ENCODE measurements at places on chromosomes 5 and 9. TPM values are rescaled to one million over a fixed set of nuclear protein-coding genes. Genes with fewer than 3 reads are reported as not detected.

Gene NME5
- polyA plus RNA-seq, result not detected

DNA sequence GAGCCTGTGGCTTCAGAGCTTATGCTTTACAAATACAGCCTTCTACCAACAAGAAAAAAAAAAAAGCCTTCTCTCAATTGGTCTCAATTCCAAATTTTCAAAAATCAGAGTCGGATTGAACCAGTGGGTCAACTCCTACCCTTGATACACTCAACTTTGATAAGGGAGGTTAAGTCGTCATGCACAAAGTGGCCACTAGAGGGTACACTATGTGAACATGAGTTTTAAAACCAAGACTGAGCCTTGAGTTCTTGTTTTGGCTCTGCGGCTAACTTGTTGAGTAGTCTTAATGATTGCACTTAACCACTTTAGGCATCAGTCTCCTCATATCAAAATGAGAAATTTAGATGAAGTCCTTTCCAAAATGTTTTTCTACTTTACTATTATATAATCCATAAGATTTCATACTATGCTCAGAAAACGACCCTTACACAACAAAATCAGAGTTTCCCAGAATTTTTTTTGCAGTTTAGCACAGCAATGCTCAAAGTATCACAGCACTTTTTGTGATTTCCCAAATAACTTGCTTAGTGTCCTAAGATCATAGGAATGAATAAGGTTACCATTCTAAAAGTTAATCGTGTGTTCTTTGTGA, 92.9 kb upstream of the MTAP start:
- peak; percentile 43 for DNase-seq

DNA sequence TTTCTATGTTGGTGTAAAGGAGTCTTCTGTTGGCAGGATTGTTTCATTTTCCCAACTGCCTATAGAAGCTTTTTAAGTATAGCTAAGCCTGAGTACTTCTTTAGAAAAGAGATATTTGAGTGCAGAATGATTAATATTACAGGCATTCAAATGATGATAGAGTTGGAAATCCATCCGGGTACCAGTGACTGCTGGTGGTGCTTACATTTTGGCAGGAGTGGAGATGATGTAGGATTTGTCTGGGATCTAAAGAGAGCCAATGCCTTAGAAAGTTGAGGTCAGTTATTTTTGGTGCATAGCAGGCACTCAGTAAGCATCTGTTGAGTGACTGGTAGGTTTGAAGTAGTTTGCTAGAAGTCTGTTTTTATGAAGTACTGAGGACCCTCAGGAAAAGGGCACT, 433.5 kb downstream of the DMAC1 start:
- no peak for DNase-seq

GRCh38 chr5:146107901-146108300, 2.5 kb upstream of the PLAC8L1 start:
- DNase-seq, result no peak

- no peak for DNase-seq
Observed at GRCh38 chr9:1619915-1620710, 395.0 kb upstream of the SMARCA2 start.
